RPMI8226 (cell line): ENCODE measurements at places on chromosomes 6 and 20.

- DNase-seq: no peak
These were observed 125.7 kb downstream of the SLC23A2 start for GRCh38 chr20:4875578-4876067.

DNA sequence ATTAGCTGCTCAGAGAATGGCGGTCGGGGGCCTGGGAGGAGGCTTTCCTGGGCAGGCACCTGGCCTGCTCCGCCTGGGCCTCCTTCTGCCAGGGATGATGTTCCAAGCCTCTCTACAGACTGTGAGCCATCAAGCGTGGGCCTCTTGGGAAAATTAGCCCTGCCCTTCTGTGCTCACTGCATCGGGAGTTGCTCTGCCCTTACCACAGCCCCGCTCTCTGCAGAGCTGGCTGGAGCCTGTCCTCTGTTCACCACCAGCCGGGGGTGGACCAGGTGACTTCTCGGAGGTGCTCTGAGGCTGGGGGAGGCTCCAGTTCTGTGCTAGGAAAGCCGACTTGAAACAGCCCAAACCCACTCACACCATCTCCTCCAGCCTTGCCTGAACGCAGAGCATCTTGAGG lies 24.2 kb downstream of the MDGA1 start:
- no peak for DNase-seq

DNA sequence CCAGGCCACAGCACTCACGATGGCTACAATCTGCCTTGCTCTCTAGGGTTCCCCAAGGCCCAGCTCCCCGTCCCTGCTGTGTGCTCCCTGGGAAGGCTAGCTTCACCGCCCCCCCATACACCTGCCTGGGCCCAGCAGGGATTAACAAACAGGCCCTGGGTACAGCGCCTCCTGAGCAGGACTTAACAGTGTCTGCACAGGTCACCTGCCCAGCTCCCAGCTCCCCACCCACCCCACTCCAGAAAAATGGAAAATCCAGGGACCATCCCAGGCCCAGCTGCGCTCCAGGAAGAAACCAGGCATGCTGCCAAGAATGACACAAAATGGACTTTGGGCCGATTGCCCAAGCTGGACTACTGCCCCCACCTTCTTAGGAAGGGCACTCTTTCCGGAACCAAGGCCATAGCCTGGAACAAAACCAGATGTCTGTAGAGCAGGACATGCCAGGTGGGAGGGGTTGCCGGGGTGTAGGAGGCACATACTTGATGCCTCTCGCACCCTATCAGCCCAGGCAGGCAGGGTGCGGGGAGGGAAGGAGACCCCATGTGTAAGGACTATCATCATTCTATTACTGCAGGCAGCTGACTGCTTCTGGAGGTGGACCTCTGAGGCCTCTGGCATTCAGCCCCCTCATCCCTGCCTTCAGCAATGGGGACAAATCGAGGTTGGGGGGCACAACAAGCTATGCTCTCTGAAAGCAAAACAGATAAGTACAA lies 104.9 kb downstream of the SNX5 start:
- no peak for DNase-seq

DNA sequence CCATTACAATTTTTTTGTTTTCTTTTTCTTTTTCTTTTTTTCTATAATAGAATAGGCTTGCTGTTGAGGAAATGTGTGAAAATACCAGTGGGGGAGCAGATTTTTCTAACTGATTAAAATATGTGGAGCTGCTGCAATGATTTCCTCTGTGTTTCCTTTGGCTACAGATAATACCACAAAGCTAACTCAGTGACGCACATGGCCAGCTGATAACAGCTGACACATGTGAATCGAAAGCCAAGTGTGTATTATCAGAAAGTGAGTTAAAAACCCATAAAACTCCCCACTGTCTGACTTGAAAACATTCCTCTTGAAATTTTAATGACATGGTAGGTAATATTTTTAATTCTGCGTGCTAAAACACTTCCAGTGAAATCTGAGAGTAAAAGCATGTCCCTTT lies 70.8 kb upstream of the AHI1 start:
- DNase-seq: no peak
